Anterior cingulate cortex (tissue), 58 donors: ENCODE measurements at places on chromosomes 6 and 20.

GRCh38 chr6:88238901-88239300, 72.8 kb upstream of the CNR1 start:
- DNase-seq, result no peak

DNA sequence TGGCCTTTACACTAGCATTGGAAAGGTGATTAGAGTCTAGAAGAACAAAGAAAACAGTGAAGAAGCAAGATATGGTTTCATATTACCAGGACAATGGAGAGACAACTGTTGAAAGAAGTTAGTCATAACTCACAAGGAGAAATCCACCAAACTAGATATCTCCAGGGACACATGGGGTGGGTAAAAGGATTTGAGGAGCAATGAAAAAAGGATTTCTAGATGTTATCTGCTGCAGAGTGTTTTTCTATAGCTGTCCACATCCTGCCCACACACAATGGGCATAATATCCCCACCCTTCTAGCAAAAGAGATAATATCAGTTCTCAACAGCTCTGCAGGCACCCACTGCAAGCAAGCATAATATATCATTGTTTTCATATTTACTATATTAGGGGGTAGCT, 303.1 kb downstream of the HAO1 start:
- DNase-seq, result no peak

GRCh38 chr6:80343511-80343910, 237.0 kb downstream of the BCKDHB start:
- no peak for DNase-seq

GRCh38 chr20:64119681-64120341, 12.4 kb upstream of the NPBWR2 start:
- DNase-seq, result no peak

- no peak for DNase-seq
Measured at GRCh38 chr6:44855562-44856411, 468.3 kb downstream of the CDC5L start.

GRCh38 chr6:4274382-4275082, 139.2 kb upstream of the ECI2 start:
- DNase-seq, result no peak

DNA sequence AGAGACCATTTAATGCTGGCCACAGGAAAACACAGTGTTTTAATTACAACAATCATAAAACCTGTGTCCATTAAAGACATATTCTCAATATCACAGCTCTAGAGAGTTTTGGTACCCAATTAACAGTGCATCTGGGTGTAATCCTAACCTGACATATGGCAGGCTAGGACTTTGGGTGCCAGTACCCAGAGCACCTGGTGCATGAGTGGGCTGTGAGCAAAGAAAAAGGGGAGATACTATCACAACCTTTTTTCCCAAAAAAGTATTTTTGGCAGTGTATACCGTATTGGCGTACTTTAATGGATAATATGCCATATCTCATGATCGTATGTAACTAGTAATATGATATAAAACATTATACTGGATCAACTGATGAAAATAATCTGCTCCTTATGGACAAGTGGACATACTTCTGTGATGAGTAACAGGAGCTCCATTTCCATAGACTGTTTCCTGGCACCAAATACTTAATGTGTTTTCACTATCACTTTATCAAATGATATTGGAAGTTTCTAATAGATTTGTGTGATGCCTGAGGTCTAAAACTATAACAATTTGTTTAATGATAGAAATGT, 91.7 kb downstream of the COL19A1 start:
- no peak for DNase-seq

DNA sequence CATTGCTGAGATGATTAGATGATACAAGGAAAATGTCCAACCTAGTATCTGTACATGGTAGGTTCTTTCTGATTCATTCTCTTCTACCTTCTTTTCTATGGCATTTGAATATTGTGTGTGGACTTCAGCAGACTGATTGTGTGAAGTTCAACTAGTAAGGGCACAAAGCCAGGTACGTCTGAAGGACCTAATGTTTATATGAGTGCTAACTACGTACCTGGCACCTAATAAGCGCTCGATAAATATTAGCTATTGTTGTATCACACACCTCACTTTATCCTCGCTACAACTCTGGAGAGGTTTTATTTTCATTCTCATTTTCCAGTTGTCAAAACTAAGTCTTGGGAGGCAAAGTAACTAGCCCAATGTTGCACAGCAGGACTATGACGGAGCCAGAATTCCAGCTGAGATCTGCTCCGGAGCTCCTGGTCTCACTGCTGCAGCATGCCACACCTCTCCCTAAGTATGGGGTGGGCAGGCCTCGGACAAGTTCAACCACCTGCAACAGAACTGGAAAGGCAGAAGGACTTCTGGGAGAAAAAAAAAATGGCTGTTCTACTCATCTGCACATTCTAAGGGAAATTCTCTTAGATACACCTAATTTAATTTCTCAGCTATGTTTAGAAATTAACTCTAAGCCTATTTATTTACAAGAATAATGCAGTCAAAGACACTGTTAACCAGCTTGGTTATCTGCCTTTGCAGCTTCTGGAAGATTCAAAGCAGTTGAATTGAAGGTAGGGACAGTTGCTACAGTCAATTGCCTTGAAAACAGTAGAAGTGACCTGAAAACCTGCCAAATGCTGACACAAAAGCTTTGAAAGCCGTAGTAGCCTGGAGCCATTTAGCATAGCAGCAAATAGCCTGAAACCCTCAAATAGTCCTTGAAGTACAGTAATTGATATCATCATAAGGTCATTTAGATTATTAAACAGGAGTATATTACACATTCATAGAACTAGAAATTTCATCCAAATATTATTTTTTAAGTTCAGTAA, 165.0 kb downstream of the PDE7B start:
- no peak for DNase-seq
